ENCODE measurements at places on chromosomes 16 and 17.

- DNase-seq = no peak
Measured at GRCh38 chr17:6639014-6639585, 1.4 kb downstream of the KIAA0753 start.

- DNase-seq = no peak
Measured at GRCh38 chr16:61215605-61216004, 820.6 kb downstream of the CDH8 start.

GRCh38 chr17:46929413-46929812 lies 6.5 kb downstream of the GOSR2 start:
- DNase-seq = no peak

GRCh38 chr17:28372203-28372944 lies 880 bp downstream of the SARM1 start:
- no peak for DNase-seq

GRCh38 chr16:21197112-21197511 lies 14.3 kb downstream of the ZP2 start:
- DNase-seq = no peak

DNA sequence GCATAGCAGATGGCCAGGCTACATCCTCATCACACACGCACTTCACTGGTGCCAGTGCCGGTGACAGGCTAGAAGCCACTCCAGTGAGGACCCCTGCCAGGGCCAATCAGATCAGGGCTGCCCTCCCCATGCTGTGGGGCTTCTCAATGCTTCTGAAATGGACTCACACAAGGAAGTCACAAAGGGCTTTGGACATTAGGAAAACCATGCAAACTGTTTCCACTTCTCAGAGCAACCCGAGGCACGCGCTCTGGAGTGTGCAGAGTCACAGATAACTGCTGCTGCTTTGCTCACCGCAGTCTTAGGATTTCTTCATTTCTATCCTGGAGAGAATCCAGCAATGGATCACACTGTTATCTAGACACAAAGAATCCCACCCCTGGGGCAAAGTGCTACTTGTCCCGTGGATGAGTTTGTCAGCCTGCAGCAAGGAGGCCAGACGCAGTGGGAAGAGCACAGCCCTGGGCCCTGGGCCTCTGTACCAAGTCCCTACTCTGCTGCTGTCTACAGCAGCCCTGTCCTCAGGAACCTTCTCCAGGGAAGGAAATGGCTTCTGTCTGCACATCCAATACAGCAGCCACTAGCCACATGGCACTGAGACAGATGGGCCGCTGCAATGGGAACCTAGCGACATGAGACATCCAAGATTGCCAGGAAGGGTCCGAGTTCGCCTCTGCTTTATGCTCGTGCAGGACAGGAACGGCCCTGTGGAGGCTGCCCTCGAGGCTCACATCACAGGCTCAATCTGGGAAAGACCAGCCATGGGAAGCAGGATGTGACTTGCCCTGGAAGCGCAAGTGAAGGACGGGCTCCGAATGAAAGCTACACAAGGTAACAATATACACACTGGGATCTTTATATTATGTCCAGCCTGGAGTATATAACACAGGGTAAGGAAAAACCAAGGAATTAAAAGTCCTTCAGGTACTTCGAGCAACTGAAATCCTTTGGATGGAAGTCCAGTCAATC lies 169.3 kb downstream of the ZFHX3 start:
- DNase-seq = no peak

- DNase-seq = no peak
Measured at GRCh38 chr16:2749476-2749875, 3.0 kb upstream of the SRRM2 start.

DNA sequence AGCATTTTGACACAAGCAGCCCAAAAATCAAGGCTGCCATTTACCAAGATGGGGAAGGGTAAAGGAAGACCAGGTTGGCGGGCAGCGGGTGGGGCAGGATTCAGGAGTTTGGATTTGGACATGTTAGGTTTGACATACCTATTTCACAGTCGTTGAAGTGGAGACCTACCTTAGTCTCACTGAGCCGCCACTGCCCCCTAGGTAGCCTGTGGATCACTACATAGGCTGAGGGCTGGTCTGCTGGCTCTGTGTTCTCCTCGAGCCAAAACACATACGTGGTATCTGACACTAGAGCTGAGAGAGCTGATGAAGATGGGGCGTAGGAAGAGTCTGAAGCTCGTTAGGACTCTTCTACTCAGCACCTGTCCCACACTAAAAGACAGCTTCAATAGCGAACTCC lies 115.1 kb downstream of the HIC1 start:
- DNase-seq = no peak

- no peak for DNase-seq
Measured at GRCh38 chr16:54112451-54113206, 174.0 kb downstream of the IRX3 start.

GRCh38 chr17:2547176-2547575 lies 35.5 kb upstream of the METTL16 start:
- DNase-seq = no peak

- DNase-seq = no peak
Measured at GRCh38 chr16:29802416-29802935, 3.9 kb upstream of the MAZ start.

DNA sequence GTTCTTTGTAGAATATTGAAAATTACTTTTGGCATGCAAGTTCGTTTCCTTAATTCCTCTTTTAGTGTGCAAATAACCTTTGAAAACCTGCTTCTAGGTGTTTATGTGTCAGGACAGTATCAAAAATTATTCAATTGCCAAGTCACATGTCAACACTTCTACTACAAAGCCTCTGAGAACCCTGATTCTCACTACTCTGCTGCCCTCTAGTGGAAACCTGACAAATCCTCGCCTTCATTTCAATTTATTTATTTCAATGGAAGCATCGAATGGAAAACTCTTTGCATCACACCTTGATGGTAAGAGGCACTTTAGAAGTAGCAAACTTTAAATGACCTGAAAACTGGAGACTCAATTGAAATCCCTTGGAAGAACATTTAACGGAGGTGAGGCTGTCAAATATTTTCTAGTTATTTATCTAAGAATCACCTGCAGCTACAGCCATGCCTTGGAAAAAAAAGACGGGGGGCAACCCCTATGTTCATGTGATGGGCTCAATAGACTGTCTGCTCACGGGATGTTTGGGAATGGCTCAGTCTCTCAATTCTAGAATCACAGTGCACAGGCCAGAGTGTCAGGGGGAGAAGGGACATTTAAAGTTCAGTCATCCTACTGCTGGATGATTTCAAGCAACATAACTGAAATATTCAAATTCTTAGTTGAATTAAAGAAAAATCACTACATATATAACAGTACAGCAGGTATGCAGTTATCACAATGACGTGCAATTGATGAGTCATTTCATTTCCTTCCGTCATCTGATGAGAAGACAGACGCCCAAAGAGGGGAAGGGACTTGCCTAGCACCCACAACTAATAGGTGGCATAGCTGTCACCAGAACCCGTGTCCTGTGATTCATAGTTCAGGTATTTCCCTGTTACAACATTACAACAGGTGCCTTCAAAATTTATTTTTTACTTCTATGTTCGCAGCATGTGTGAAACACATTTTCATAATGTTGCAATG lies 563.9 kb downstream of the TOX3 start:
- DNase-seq = no peak

GRCh38 chr16:55239723-55240122 lies 84.3 kb upstream of the IRX6 start:
- no peak for DNase-seq

- no peak for DNase-seq
Measured at GRCh38 chr16:8641671-8642070, 20.2 kb downstream of the METTL22 start.

- DNase-seq = no peak
Measured at GRCh38 chr16:25625620-25626019, 66.1 kb upstream of the HS3ST4 start.

DNA sequence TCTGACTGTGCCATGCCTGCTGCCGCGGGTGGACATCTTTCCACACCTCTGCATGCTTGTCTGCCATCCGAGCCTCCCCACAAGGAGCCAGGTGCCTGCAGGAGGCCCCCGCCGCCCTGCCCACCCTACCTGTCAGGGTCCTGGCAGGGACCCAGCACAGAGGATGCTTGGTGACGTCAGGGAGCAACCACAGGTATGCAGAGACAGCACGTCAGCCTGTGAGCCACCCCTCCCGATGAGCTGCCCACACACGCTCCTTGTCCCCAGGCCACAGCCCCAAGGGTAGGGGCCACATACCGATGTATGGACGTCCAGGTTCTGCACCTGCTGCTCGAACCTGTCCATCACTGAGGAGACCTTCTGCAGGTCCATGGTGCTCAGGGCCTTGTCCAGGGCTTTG lies 10.6 kb downstream of the CHMP1A start:
- DNase-seq = no peak

DNA sequence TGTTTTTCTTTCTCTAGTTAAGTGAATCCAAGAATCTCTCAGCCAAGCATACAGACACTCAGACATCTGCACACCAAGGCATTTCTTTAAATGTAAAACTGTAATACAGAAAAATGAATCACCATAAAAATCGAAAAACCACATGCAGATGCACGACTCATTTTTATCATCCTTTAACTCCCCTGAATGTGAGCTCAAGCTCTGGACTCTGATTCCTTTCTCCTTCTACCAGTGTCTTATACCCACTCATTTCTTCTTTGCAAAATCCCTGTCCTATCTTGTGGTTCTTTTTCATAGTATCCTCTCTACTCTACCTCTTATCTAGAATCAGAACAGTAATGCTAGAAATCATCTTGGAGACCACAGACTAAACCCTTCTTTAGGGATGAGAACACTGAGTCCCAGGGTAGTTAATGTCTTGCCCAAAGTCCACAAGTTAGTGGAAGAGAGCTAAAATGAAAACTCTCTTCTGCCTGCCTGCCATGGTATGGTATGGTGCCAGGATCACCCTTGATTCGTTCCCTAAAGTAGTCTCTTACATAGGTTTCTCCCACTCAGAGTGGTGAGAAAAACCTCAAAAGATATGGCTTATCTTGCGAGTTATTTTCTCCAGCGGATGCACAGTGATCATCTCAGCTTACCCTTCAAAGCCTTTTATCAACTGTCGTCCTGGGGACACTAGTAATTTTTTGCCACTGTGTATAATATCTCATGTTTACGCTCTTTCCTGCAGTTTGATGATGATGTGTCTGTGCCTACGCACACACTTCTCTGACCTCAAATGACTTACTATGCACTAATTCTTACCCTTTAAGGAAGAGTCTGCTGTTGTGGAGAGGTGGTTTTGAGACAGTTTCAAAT lies 30.2 kb downstream of the BRD7 start:
- no peak for DNase-seq

- DNase-seq = no peak
Measured at GRCh38 chr17:82750241-82750908, 1.5 kb upstream of the TBCD start.

- no peak for DNase-seq
Measured at GRCh38 chr17:16433514-16433913, 18.1 kb downstream of the TRPV2 start.

- DNase-seq = no peak
Measured at GRCh38 chr16:51708861-51709260, 557.8 kb upstream of the SALL1 start.

- DNase-seq = no peak
Measured at GRCh38 chr16:31451681-31452351, 7.5 kb upstream of the ARMC5 start.

- DNase-seq = no peak
Measured at GRCh38 chr16:81527477-81528178, 83.0 kb downstream of the CMIP start.

DNA sequence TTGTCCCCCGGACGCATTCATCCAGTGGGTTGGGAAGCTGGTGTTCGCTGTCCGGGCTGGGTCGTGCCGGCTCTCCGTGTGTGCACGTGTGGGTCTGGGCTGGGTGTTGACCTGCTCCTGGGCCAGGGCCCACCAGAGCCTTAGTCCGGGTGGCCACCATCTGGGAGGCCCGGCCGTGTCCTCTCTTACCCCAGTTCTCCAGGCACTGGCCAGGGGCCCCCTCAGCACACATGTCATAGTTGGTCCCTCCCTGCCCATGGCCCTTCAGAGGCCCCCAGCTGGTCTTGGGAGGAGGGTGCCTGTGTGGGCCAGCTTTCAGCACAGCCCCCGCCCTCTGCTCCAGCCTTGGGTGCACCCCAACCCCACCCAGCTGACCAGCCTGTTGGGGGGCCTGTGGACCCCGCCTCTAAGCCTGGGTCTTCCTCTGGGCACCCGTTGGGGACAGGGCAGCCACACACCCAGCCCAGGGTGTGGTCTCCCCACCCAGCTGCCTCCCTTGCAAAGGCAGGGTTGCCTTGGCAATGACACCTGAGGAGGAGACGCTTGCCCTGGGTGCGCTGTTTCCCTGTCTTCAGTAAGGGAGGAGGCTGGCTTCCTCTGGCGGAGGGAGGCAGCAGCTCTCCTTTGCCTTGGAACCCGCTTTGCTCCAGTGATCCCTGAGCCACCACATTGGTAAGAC lies 77.4 kb downstream of the JPH3 start:
- no peak for DNase-seq

DNA sequence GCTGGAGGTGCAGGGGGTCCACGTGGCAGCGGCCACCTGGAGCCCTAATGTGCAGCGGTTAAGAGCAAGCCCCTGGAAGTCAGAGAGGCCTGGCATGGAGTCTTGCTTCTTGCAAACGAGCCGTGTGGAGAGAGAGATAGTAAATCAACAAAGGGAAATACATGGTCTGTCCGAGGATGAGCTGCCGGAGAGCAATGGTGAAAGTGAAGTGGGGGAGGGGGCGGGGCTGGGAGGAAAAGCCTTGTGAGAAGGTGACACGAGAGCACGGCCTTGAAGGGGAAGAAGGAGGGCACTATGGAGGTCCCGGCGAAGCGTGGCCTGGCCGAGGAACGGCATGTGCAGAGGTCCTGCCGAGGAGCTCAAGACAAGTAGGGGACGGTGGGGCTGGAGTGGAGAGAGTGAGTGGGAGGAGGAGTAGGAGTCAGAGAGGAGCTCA lies 6.0 kb upstream of the SERPINF1 start:
- DNase-seq = no peak

DNA sequence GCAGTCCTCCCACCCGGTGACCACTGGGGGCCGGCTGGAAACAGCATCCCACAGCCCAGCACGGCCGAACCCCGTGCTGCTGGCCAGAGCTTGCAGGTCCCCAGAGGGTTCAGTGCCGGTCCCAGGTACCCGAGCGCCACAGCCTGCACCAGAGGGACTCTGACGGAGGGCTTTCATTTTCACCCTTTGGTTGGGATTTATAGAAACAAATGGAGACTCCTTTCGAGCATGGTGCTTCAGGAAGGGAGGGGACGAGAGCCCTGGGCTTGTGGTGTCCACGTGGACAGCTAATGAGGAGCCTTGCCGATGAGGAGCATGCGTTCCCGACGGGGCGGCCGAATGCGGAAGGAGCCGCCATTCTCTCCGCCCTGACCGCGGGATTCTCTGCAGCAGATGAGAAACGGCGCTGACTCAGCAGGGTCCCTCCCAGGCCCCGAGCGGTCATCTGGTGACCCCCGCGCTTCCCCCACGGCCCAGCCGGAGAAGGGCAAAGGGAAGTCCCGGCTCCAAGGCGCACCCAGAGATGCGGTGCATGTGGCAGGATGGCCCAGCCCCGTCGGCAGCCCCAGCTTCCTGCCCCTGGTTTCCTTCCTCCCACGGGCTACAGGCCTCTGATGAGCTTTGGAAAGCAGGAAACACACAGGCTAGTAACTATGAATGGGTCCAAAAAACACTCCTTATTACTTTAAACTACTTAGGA lies 9.8 kb downstream of the SLC38A10 start:
- no peak for DNase-seq

All from stimulated activated CD8-positive, alpha-beta memory T cell treated with anti-CD3 and anti-CD28 coated beads, Interleukin-4, amount 100 ng/mL, for 1 hour (primary cell).